ENCODE measurements at places on chromosomes 3 and 15.

- DNase-seq: no peak
Observed at GRCh38 chr15:70435872-70436271, 327.5 kb downstream of the UACA start.

GRCh38 chr3:105503191-105503593 lies 136.5 kb downstream of the ALCAM start:
- DNase-seq: no peak

GRCh38 chr15:90489944-90490343 lies 39.8 kb upstream of the CRTC3 start:
- no peak for DNase-seq

DNA sequence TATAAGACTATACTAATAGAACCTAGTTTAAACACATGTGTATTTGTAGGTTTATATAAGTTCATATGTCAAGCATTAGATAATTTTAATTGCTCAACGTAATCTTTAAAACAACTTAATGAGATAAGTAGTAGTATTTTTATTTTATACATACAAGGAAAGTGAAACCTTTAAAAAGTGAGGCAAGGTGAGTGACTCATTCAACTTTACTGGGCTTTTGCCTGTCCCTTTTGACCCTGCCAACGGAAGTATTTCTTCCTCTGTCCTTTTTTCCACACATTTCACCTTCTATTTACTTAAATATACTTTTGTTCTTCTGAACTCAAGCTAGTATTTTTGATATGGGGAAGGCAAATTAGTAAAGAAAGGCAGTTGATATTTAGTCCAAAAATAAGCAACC lies 78.5 kb downstream of the KBTBD8 start:
- DNase-seq: no peak

DNA sequence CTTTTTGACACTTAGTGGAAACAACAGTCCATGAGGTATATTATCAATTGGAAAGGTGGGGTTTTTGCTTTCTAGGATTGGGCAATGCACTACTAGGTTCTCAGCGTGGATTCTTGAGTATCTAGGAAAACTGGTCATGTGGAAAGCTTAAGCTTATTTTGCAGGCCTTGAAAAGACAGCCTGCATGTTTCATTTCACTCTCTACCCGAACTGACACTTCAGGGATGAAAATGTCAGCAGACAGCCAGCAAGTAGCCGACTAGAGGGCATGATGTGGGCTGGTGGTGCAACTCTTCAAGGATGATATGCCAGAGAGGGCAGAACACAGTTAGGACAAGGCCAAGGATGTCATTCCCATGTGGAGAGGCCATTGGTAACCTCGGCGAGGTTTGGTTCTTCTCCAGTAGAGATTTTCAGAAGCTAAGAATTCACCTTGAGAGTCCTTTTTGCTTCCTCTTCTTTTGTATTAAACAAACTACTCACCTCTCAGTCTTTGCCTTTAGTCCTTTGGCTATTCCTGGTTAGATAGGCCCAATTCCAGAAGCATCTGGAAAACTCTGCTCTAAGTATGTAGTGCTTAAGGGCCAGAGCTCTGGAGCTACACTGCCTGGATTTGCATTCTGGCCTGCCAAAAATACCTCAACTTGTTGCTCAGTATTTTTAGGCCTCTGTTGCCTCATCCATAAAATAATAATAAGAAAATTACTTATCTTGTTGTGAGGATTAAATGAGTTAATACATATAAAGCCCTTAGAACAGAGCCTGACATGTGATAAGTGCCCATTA lies 17.9 kb downstream of the LPP start:
- DNase-seq: no peak

DNA sequence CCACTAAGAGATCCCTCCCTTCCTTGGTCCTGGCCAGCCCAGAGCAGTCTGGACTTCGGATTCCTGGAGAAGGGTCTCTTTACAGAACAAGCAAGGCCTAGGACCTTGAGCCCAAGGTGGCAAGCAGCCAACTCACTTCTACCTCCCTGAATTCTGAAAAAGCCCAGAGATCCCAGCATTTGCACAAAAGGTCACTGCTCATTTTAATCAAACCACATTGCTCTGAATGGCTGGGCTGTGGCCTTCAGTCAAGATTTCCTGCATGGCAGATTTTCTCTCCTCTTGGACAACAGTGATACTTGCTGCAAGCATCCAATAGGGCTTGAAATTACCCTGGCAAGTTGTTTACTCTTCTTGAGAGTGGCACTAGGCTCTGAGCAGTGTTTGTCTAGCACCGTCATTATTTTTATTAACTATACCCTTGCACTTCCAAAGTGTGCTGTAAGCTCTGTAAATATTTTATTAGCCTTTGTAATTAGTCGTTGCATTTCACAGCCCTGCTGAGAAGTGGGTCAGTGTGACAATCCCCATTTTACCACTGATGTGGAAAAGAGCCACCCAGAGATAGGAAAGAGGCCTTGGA lies 274.7 kb upstream of the CTNNB1 start:
- no peak for DNase-seq

DNA sequence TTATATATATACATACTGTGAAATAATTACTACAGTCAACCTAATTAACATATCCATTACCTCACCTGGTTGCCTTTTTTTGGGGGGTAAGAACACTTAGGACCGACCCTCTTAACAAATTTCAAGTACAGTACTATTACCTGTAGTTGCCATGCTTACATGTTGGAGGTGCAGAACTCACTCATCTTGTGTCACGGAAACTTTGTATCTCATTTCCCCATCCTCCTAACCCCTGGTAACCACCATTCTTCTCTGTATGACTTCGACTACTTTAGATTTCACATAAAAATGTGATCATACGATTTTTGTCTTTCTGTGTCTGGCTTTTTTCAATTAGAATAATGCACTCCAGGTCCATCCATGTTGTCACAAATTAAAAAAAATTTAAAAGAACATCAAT lies 55.5 kb upstream of the MELTF start:
- DNase-seq: no peak

GRCh38 chr15:49686599-49686998 lies 65.8 kb downstream of the DTWD1 start:
- no peak for DNase-seq

DNA sequence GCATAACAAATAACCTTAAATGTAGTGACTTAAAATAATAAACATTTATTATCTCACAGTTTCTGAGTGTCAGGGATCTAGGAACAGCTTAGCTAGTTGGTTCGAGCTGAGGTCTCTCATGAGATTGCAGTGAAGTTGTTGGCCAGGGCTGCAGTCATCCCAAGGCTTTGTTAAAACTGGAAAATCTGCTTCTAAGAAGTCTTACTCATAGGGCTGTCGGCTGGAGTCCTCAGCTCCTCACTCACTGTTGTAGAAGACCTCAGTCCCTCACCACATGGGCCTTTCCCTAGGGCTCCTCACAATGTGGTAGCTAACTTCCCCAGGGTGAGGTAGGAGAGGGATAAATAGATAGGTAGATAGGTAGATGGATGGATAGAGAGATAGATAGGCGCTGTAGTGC lies 20.8 kb upstream of the SLC7A14 start:
- no peak for DNase-seq

DNA sequence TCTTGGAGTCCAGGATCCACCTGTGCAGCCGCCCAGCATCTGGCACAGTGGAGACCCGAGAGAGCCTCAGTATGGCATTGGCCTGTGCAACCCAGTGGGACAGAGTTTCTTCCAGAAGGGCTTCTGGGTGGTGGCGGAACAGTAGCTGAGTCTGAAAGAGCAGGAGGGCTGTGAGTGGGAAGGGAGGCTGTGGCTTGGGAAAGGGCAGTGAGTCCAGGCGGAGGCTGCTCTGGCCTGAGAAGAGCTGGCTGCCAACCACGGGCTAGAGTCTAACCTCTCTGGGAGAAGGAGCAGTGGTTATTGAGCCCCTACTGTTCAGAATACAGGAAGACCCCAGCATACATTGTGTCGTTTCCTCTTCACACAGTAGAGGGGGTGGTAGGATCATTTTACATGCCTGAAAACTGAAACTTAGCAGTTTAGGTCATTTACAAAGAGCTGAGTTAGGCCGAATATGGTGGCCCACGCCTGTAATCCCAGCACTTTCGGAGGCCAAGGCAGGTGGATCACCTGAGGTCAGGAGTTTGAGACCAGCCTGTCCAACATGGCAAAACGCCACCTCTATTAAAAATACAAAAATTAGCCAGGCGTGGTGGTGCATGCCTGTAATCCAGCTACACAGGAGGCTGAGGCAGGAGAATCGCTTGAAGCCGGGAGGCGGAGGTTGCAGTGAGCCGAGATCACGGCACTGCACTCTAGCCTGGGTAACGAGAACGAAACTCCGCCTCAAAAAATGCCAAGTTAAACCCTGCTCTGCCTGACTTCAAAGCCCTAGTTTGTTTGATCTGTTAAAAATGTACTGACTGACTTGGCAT lies 3.2 kb downstream of the AEN start:
- no peak for DNase-seq

GRCh38 chr15:29870495-29871151 lies 48.4 kb upstream of the TJP1 start:
- DNase-seq: peak; percentile 73

DNA sequence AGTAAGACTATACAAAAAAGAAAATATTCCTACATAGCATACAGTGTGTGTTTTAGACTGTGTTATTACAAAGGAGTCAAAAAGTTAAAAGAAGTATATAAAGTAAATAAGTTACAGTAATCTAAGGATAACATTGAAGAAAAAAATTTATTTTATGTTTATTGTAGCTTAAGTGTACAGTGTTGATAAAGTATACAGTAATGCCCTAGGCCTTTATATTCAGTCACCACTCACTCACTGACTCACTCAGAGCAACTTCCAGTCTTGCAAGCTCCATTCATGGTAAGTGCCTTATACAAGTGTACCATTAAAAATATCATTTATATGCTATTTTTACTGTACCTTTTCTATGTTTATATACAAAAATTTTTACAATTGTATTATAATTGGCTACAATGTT lies 220.1 kb downstream of the BCHE start:
- no peak for DNase-seq

GRCh38 chr3:78919021-78919755 lies 848.6 kb downstream of the ROBO1 start:
- DNase-seq: no peak

GRCh38 chr3:187084126-187084525 lies 55.2 kb downstream of the RPL39L start:
- no peak for DNase-seq

GRCh38 chr3:178518660-178519396 lies 17.4 kb upstream of the KCNMB2 start:
- DNase-seq: no peak

GRCh38 chr3:53842436-53843194 lies 3.6 kb downstream of the CHDH start:
- DNase-seq: peak; percentile 80

GRCh38 chr3:28042095-28042635 lies 199.3 kb upstream of the CMC1 start:
- DNase-seq: no peak

DNA sequence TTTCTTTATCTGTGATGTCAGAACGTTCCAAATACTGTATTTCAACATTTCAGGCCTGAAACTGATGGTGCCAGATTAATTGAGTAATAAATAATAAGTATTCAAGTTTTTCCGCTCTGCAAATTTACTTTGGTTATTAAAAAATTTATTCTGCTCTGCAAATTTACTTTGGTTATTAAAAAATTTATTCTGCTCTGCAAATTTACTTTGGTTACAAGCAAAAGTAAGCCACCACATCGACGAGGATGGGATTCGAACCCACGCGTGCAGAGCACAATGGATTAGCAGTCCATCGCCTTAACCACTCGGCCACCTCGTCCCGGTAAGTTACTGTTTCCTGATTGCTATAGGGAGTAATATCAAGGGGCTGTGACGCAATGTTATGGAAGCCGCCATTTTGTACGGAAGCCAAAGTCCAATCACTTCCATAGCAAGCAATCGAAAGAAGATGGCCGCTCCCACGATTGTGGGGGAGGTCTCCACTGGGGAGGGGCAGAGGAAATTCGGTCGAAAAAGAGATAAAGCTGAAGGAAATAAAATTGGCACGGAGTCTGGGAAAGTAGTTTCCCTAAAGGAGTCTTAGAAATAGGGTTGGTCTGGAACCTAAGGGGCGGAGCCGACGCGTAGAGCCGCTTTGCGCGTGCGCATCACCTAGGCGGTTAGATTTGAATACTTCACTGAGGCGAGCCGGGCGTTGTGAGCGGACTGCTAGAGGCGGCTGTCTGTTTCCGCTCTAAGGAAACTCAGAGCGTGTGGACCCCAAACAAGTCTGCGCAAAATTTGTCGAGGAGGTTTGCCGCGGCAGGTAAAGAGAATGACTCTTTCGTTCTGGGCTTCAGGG lies at the start of gene KNL1:
KNL1 (plus strand) TSS at position 662 of the 841 bp plus-strand sequence. CDS start 8,683 bp downstream, outside the sequence.
- DNase-seq: peak; percentile 94

DNA sequence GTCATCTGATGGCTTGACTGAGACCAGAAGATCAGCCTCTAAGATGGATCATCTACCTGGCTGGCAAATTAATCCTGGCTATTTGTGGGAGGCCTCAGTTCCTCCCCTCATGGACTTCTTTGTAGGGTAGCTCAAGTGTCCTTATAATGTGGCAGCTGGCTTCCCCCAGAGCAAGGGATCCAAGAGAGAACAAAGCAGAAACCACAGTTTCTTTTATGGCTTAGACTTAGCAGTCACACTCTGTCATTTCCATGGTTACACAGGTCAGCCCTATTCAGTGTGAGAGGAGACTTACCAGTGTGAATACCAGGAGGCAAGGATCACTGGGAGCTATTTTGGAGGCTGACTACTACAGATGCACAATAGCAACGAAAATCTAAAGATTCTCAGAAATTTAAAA lies 15.3 kb upstream of the ARL14 start:
- DNase-seq: no peak

GRCh38 chr3:189563853-189564563 lies 67.2 kb upstream of the TP63 start:
- no peak for DNase-seq

- DNase-seq: no peak
Observed at GRCh38 chr3:161208931-161209330, 12.2 kb upstream of the NMD3 start.

GRCh38 chr3:127064391-127065137 lies 81.6 kb downstream of the PLXNA1 start:
- DNase-seq: peak; percentile 39

- no peak for DNase-seq
Observed at GRCh38 chr3:140014831-140015495, 80.0 kb downstream of the CLSTN2 start.

GRCh38 chr3:121663171-121663847 lies 2.6 kb upstream of the HCLS1 start:
- DNase-seq: no peak

- DNase-seq: no peak
Observed at GRCh38 chr3:172333042-172333377, 115.2 kb downstream of the GHSR start.

- DNase-seq: no peak
Observed at GRCh38 chr3:52456800-52457183, 1.4 kb downstream of the NISCH start.

- DNase-seq: no peak
Observed at GRCh38 chr15:63553388-63553791, 43.8 kb upstream of the FBXL22 start.

GRCh38 chr15:79282371-79283251 lies at the start of gene ANKRD34C:
ANKRD34C (plus strand) TSS chr15:79282722; CDS start chr15:79293285, 10,563 bp downstream.
- no peak for DNase-seq

GRCh38 chr3:38711321-38711720 lies 61.8 kb upstream of the SCN5A start:
- DNase-seq: no peak

- DNase-seq: no peak
Observed at GRCh38 chr3:66856533-66856932, 141.6 kb upstream of the KBTBD8 start.

All from sciatic nerve (tissue), 2 donors.